ENCODE measurements at places on chromosomes 3 and 15. TPM values are rescaled to one million over a fixed set of nuclear protein-coding genes. Genes with fewer than 3 reads are reported as not detected.

The TRAT1 gene
- not detected for total RNA-seq

The SERPINI1 gene
- total RNA-seq: 2.7 TPM

The HGD gene
- total RNA-seq: 0.28 TPM

The FOXL2NB gene
- total RNA-seq: 0.57 TPM

The GP9 gene
- total RNA-seq: not detected

The GOLGA6D gene
- under 0.01 TPM for total RNA-seq

The MORC1 gene
- not detected for total RNA-seq

Measured in nasal cavity respiratory epithelium epithelial cell of viscerocranial mucosa (primary cell).